Activated T-cell treated with anti-CD3 and anti-CD28 coated beads, Interleukin-2, amount 50 U/mL, for 72 hours (primary cell): ENCODE measurements at places on chromosomes 7 and 10. TPM values are rescaled to one million over a fixed set of nuclear protein-coding genes. Genes with fewer than 3 reads are reported as not detected.
A peak's percentile ranks its signal among the peaks of the same experiment; 100 is the strongest.

Gene SLC35G1
- 5.6 TPM for total RNA-seq

Gene PCLO
- total RNA-seq = 0.02 TPM

Gene NUDCD3
- 105 TPM for total RNA-seq

Gene RTKN2
- 18.7 TPM for total RNA-seq

Gene ACSM6
- total RNA-seq = not detected

Gene XRCC2
- total RNA-seq = 13.2 TPM

Gene PTPN20
- 0.99 TPM for total RNA-seq

DNA sequence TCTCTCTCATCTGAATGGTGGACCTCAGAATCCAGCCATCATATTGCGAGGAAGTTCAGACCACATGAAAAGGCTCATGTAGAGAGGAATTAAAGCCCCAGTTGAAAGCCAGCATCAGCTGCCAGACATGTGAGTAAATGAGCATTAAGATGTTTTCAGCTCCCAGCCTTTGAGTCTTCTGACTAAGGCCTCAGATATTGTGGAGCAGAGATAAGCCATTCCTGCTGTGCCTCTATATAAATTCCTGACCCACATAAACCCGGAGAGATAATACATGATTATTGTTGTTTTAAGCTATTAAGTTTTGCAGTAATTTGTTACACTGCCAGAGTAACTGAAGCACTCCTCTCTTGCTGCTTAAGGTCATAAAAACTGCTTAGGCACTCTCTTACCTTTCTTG lies 14.6 kb downstream of the FAM149B1 start:
- H3K4me1 ChIP-seq = no peaks in the 10 kb centered on the region
- H3K27me3 ChIP-seq = no peaks in the 10 kb centered on the region
- H3K27ac ChIP-seq = no peak overlapping the region
- H3K36me3 ChIP-seq = peaks cover 12% of the 10 kb centered on the region

- no peak for DNase-seq
- H3K4me1 ChIP-seq = peaks cover 46% of the 10 kb centered on the region
- H3K4me3 ChIP-seq = no peak overlapping the region
- H3K36me3 ChIP-seq = peaks cover 15% of the 10 kb centered on the region
- H3K27me3 ChIP-seq = no peaks in the 10 kb centered on the region
Measured at GRCh38 chr7:7992506-7992905, 23.9 kb downstream of the GLCCI1 start.

- no peak for DNase-seq
- no peaks in the 10 kb centered on the region for H3K4me1 ChIP-seq
- no peak overlapping the region for H3K4me3 ChIP-seq
- H3K27me3 ChIP-seq = peaks cover 21% of the 10 kb centered on the region
- no peak overlapping the region for H3K27ac ChIP-seq
Measured at GRCh38 chr7:43248961-43249822, 136.7 kb downstream of the HECW1 start.

GRCh38 chr7:13910805-13911551 lies 78.5 kb downstream of the ETV1 start:
- H3K36me3 ChIP-seq = no peaks in the 10 kb centered on the region
- no peak for DNase-seq
- H3K4me1 ChIP-seq = peaks cover 5% of the 10 kb centered on the region
- peak overlapping the region; percentile 65 for H3K4me3 ChIP-seq
- no peaks in the 10 kb centered on the region for H3K27me3 ChIP-seq

DNA sequence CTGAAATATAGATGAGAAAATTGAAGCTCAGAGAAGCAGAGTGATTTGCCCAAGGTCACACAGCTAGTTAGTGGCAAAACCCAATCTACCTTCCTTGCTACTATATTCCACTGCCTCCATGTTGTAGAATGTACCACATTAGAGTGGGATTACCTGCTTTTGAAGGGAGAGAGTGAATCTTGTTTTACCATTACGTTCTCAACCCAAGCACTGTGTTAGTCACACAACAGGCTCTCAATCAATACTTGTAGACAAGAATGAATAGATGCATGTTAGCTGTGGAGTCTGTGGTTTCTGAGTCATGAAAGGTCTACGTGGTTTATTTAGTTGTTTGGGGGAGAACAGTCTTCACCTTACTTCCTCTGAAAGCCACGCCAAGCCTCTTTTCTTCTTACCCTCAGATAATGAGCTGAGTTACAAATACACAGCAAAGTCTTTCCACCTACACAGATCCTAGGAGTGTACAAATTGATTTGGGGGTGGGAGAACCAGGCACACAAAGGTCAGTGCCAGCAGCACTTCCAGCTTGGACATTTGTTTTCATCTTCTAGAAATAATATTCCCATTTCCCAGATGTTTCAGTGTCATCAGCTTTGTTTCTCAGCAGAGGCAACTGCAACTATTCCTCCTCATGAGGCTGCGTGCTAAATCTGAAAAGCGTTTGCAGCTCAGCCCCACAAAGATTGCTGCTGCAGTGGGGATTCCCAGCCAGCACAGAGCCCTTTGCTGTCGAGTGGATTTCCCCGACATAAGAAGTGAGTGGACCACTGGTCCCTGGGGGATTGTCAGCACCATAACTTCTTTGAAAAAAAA lies 71.5 kb upstream of the ADO start:
- peak; percentile 78 for DNase-seq
- H3K36me3 ChIP-seq = no peaks in the 10 kb centered on the region
- H3K27ac ChIP-seq = peak overlapping the region; percentile 79
- H3K4me1 ChIP-seq = peaks cover 21% of the 10 kb centered on the region

- DNase-seq = no peak
- no peak overlapping the region for H3K4me3 ChIP-seq
- H3K4me1 ChIP-seq = no peaks in the 10 kb centered on the region
- H3K27me3 ChIP-seq = no peaks in the 10 kb centered on the region
- H3K27ac ChIP-seq = no peak overlapping the region
Measured at GRCh38 chr7:136514776-136515175, 353.7 kb upstream of the CHRM2 start.

GRCh38 chr7:137169282-137169698 lies 174.2 kb downstream of the PTN start:
- no peak for DNase-seq
- no peaks in the 10 kb centered on the region for H3K4me1 ChIP-seq
- no peaks in the 10 kb centered on the region for H3K27me3 ChIP-seq
- H3K27ac ChIP-seq = no peak overlapping the region
- no peaks in the 10 kb centered on the region for H3K36me3 ChIP-seq

GRCh38 chr7:42236976-42237810 lies at the start of gene GLI3:
GLI3 (minus strand) TSS chr7:42237209; CDS start chr7:42223253, 13,956 bp downstream.
- peaks cover 82% of the 10 kb centered on the region for H3K27me3 ChIP-seq
- H3K4me3 ChIP-seq = peak within 1 kb of the TSS; percentile 83
- peak; percentile 58 for DNase-seq

DNA sequence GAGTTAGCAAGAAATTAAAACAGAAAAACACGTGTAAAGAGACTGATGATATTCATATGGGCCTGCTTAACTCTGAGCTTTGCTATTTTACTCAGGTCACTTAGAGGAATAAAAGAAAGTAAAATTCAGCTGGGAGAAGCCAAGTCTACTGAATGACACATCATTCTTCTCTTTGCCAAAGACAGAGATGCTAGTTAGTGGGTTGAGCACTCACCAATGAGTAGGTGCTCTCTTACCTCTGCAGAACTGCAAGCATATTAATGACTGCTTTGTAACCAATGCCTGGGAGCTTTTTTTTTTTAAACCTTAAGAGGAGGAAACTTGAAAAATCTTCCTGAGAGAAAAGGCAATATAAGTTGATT lies 44.8 kb upstream of the BAMBI start:
- no peaks in the 10 kb centered on the region for H3K36me3 ChIP-seq
- DNase-seq = no peak
- H3K27me3 ChIP-seq = peaks cover 19% of the 10 kb centered on the region
- no peak overlapping the region for H3K4me3 ChIP-seq

GRCh38 chr7:131613909-131614308 lies 57.5 kb upstream of the PODXL start:
- no peak overlapping the region for H3K4me3 ChIP-seq
- H3K27ac ChIP-seq = no peak overlapping the region
- DNase-seq = no peak
- H3K27me3 ChIP-seq = peaks cover 11% of the 10 kb centered on the region
